ENCODE measurements at places on chromosomes 5 and 9. TPM values are rescaled to one million over a fixed set of nuclear protein-coding genes. Genes with fewer than 3 reads are reported as not detected.

GRCh38 chr9:14283276-14283675 is 30.7 kb downstream of the NFIB start:
- DNase-seq = no peak

DNA sequence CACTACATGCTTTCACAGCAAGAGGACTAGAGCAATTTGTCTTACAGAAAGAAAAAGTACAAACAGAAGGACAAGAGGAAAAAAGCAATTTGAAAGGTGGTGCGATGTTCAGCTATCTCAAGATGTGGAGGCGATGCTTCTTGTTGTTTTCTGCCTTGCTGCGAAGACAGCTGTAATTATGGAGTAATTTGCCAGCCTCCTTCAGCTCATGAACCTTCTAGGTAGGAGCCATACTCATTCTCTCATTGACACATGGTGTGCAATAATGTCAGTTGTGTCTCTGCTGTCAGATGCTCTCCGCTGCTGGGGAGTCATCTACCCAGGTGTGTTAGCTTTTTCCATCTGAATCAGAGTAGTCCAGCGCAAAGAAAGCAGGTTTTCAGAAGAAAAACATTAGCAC is 424.5 kb downstream of the NR2F1-AS1 start:
- DNase-seq = no peak

GRCh38 chr5:6713274-6714225 is at the start of gene TENT4A:
Gene TENT4A (plus strand): TSS chr5:6713432. CDS start chr5:6713984, 552 bp downstream.
- peak; percentile 40 for DNase-seq

- DNase-seq = no peak
These were observed 330.2 kb downstream of the OSTF1 start for GRCh38 chr9:75418518-75418917.

The SLC4A9 gene
- total RNA-seq = 0.23 TPM

The KIF4B gene
- 0.09 TPM for total RNA-seq

The CAMSAP1 gene
- 31.4 TPM for total RNA-seq

The GAPT gene
- total RNA-seq = 6.4 TPM
